ENCODE measurements at places on chromosomes 2 and 18.

- DNase-seq = no peak
Measured at GRCh38 chr2:210617318-210617717, 60.9 kb downstream of the CPS1 start.

DNA sequence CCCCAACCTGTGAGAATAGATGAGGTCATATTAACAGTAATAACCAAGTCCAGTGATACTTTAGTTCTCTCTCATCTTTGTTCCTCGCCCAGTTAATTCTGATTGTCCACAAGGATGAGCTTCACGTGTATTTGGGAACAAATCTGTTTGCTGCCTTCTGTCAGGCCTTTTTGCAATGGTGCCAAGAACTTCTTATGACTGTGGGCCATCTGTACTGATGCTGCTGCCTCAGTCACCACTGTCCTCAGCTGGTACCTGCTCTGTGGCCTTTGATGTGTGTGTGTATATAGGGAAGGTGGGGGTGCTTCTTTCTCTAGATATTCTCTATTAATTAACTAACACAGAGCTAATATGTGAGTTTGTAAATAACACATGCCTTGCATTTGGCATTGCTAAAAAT, 392.9 kb downstream of the TGIF1 start:
- DNase-seq = no peak

GRCh38 chr18:24315170-24315569, 82.5 kb downstream of the OSBPL1A start:
- no peak for DNase-seq

- no peak for DNase-seq
Measured at GRCh38 chr2:56565143-56565542, 381.4 kb downstream of the CCDC85A start.

DNA sequence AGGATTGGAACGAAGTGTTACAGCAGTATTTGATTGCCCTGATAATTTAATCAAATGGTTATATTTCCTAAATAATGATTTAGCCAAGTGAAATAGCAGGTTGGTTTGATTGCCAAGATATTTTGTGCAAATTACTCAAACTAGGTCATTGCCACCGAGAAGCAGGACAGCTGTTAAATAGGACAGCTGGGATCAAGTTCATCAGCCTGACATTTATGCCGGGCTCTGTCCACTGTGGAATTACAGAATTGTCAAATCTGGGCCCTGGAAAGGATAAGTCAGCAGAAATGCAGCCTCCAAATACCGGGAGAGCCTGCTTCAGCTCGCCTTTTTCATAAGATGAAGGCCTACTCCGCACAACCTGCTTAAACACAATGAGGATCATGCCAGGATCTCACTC, 73.9 kb upstream of the RPL31 start:
- DNase-seq = no peak

DNA sequence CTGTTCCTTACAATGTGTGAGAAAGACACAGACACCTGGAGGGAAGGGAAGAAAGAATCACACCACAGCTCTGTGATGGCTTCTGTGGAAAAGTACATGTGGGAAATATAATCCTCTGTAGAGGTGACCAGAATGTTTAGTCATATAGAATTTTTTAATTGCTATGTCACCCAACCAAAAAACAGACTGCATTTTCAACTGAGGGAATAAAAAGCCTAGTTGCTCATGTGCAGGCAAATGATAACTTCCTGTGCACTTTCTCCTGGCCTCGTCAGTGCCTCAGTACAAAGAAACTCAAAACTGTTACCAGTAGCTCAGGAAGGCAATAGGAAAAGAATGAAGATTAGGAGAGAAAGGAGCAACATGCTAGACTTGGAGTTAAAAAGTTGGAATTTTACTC, 326.8 kb downstream of the OSR1 start:
- DNase-seq = no peak

- DNase-seq = no peak
Measured at GRCh38 chr18:36101943-36102342, 27.2 kb downstream of the SLC39A6 start.

- no peak for DNase-seq
Measured at GRCh38 chr2:28185891-28186290, 206.8 kb upstream of the FOSL2 start.

DNA sequence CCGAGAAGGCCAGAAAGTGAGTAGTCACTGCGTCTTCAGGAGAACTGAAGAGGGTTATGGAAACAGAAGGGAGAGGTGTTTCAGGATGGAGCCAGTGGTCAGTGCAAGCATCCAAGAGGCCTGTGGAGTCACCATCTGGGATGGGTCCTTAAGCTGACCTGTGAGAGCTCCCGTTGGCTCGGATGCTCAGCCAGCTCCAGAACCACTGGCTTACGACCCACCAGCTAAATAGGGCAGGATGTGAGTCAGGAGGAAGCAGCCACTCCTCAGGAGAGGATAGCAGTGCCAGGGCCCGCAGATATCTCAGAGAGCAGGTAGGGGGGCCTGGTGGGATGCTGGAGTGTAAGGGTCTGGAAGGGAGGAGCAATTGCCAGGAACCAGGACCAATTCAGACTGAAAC, 63.1 kb upstream of the B3GNT7 start:
- DNase-seq = no peak

GRCh38 chr18:50093366-50094064, 101.4 kb downstream of the MYO5B start:
- no peak for DNase-seq

DNA sequence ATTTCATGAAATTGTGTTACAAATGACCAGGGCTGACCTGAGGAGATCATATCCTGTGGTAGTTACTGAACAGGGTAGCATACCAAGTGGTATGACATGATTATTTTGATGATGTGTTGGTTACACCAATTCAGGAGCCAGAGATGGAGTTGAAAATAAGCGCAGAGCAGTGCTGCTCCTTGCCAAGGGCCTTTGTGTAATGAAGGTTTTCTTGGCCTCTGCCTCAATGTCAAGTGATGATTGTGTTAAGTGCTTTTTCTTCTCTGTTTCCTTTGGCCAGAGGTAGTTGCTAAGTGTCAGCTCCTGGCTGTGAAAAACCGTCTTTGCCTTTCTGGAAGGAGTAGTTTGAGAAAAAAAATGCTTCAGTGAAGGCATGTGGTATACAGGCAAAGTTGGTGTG, 131.2 kb downstream of the CERS6 start:
- no peak for DNase-seq

DNA sequence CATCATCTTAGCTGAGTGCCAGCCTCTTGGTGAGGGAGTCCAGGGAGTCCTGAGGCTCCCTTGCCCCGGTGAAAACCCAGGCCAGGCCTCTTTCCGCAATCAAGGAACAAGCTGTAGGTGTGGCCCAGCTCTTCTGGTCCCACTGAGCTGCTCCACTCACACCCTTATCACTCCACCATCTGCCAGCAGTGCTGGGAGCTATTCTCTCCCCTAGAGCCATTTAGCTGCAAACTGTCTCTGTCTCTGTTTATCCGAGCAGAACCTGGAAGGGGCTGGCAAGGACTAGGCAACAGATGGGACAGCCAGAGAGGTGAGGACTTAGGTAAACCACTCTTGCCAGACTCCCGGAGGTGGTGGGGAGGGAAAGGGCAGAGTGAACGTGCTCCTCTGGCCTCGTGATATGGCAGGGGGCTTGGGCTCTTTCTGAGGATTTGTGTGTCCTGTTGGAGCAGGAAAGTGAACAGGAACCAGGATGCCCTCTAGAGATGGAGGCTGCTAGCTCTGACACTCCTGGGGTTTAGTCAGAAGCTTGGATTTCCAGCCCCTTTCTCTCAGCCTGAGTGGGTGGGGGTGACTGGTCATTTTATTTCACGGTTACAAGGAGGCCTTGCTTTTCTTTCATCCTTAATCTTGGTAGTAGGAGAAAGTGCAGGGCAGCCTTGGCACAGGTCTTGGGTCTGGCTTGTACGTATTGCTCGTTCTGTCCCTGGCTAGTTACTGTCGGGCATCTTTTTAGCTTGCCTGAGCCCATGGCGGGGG, 19.6 kb downstream of the B3GNT2 start:
- DNase-seq = peak; percentile 30

- no peak for DNase-seq
Measured at GRCh38 chr2:28980368-28981015, 606 bp upstream of the TOGARAM2 start.

- no peak for DNase-seq
Measured at GRCh38 chr2:98348066-98348561, 1.9 kb downstream of the CNGA3 start.

GRCh38 chr2:11750422-11750821, 4.0 kb downstream of the LPIN1 start:
- no peak for DNase-seq

Data from inflammatory macrophage treated with lipopolysaccharide for 1 hour (primary cell).